ENCODE measurements at places on chromosomes 6 and 20.

GRCh38 chr20:57667388-57667787 is 42.4 kb downstream of the PMEPA1 start:
- DNase-seq, result no peak

GRCh38 chr20:20201124-20201523 is 148.8 kb downstream of the CFAP61 start:
- DNase-seq, result no peak

DNA sequence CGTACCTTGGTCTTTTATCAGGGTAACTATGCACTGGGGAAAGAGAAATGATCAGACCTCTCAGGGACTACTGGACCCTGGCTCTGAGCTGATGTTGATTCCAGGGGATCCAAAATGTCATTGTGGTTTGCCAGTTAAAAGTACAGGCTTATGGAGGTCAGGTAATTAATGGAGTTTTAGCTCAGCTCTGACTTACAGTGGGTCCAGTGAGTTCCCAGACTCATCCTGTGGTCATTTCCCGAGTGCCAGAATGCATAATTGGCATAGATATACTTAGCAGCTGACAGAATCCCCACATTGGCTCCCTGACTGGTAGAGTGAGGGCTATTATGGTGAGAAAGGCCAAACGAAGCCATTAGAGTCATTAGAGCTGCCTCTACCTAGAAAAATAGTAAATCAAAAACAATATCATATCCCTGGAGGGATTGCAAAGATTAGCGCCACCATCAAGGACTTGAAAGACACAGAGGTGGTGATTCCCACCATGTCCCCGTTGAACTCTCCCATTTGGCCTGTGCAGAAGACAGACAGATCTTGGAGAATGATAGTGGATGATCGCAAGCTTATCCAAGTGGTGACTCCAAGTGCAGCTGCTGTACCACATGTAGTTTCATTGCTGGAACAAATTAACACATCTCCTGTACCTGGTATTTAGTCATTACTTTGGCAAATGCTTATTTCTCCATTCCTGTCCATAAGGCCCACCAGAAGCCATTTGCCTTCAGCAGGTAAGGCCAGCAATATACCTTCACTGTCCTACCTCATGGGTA is 152.4 kb downstream of the THBS2 start:
- DNase-seq, result no peak

- no peak for DNase-seq
These were observed 1113.8 kb upstream of the FLRT3 start for GRCh38 chr20:15451241-15451640.

- no peak for DNase-seq
These were observed 117.2 kb downstream of the BANF2 start for GRCh38 chr20:17816804-17817587.

GRCh38 chr20:3911956-3912355 is 22.8 kb downstream of the PANK2 start:
- DNase-seq, result no peak

DNA sequence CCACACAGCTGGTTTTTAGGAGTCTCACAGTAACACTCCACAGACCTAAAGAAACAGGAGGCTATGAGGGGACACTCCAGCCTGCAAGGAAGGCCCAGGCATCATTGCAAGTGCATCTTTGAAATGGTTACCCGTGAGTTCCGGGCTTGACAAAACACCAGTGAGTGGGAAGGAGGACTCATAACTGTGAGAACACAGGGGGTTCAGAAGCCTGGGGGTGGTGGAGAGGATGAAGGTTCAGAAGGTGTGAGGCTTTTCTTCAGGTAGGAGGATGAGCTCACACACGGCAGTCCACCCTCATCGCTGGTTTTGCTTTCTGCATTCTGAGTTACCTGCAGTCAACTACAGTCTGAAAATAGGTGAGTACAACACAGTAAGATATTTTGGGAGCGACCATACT is 39.9 kb downstream of the MAP7 start:
- DNase-seq, result no peak

- DNase-seq, result no peak
These were observed 144.6 kb upstream of the BMP5 start for GRCh38 chr6:56019973-56020372.

DNA sequence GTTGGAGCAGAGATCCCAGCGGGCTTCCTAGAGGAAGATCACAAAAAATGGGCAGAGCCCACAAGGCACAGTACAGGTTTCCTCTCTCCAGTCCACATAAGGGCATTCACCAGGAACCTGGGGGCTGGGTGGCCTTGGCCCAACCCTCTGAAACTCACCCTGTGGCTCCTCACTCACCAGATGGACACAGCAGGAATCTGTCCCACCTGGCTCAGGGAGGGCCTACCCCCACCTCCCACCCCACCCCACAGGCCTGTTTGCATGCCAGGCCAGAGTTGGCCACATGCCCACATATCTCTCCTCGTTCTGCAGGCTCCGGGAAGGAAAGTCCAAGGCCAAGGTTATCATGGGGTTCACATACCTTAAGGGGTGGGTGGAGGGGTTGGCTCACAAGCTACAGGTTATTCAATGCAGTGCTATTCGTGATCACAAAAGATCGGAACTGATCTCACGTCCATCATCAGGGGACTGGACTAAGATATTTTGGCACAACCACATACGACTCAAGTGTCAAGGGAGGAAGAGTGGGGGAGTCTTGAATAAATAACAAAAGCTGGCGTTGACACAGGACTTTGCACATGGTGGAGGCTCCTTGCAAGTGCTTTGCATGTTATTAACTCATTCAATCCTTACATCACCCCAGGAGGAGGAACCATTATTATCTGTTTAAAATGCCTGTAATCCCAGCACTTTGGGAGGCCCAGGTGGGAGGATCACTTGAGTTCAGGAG is 13.0 kb downstream of the RIPOR3 start:
- no peak for DNase-seq

DNA sequence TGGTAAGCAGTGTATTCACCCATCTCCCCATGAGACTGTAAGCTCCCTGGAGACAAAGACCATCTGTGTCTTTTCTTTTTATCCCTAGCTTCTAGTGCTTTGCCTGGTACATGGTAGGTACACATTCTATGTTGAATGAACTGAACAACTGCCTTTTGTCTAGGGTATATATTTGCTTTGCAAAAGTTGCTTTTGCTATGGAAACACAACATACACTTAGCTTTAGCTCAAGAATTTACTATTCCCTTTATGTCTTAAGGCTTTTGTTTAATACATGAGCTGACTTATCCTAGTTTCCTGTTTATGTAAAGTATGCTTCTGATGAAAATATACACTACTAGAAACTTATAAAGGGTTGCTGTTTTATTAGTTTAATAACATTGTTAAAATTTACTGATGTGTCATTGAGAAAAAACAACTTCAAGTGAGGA is 198.2 kb downstream of the PRL start:
- no peak for DNase-seq

GRCh38 chr6:167306401-167306998 is 15.4 kb downstream of the UNC93A start:
- no peak for DNase-seq

DNA sequence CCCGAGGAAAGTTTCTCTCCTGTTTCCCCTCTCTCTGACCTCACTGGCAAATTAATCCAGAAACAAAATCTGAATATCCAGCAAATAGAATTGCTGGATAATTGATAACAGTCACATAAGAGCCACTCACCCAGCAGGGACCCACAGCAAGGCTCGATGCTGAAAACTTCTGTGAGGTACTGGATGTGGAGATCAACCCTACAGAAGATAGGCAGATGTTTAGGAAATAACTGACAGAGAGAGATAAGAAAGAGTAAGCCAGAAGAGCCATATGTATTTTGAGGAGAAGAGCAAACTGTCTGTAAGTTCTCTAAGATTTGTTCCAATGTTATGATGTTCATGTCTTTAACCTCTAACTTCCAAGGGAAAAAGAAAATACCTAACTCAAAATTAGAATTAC is 59.7 kb downstream of the PKHD1 start:
- no peak for DNase-seq

GRCh38 chr6:36752886-36753506 is 55.4 kb downstream of the RAB44 start:
- no peak for DNase-seq

- no peak for DNase-seq
These were observed 448.6 kb downstream of the PHF3 start for GRCh38 chr6:64084185-64084663.

DNA sequence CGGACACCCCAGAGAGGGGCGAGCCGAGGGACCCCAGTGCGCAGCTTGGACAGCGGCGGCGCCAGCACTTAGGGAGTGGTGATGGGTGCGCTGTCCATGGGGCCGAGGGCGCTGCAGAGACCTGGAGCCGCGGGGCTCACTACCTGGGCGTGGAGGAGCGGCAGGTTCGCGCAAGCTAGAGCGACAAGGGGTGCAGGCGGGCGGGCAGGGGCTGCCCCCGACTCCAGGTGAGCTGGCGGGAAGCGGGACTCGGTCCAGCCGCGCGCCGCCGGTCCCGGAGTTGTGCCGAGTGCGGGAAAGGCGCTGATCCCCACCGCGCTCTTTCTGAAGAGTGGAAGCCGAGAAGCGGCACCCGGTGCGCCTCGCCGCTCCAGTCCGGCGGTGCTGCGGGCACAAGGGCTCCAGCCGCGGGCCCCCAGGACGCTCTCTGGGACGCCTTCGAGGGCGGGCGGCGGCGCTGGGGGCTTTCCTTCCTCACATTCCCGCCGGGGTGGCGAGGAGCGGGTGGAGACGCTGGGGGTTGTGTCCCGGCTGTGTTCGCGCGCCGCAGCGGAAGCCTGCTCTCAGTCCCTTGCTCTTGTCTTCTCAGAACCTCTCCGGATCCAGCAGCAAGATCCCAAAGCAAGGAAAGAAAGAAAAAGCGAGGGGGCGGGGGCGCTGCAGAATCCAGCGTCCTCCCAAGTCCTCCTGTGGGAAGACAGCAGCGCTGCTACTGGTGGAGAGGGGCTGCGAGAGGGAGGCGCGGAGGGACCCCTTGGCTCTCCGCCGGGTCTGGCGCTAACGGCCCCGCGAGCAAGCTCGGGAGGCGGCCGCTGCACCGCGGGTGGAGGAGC is at the start of gene B3GAT2:
B3GAT2 (minus strand) TSS at position 610 of the 833 bp plus-strand sequence. CDS start 631 bp downstream, outside the sequence.
- DNase-seq, result no peak

- DNase-seq, result no peak
These were observed 155.2 kb downstream of the TTLL2 start for GRCh38 chr6:167479901-167480648.

DNA sequence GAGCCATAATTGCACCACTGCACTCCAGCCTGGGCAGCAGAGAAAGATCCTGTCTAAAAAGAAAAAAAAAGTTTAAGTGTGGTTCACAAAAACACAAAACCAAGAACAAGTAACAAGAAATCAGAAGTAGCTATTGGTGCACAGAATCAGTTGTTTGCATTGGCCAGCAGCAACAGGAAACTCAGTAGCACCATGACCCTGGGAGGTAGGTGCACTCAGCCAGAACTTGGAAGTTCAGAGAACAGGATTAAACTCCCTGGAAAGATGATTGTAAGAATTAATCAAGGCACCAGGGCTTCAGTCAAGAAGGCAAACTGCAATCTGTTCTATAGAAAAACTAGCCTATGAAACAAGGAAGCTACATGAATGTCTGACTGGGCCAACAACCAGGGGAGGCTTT is 267.9 kb downstream of the COL12A1 start:
- DNase-seq, result no peak

DNA sequence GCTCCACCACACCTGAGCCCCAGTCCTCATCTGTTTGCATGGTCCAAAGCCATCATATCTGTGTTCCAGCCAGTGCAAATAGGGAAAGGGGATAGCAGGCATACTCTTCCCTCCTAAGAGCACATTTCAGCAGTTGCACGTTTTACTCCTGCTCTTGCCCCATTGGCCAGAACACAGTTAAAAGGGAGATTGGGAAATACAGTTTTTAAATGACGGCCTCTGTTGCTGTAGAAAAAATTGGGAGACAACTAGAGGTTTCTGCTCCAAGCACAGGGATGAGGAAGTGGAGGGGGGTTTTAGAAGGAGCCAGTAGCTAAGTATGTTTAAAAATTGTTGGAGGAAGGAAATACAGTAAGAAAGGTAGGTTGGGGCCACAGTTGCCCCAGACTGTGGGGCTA is 14.6 kb upstream of the STK35 start:
- no peak for DNase-seq

- DNase-seq, result no peak
These were observed 324.7 kb upstream of the RUNX2 start for GRCh38 chr6:45003387-45003786.

GRCh38 chr6:147977851-147978465 is 364.7 kb upstream of the SASH1 start:
- no peak for DNase-seq

DNA sequence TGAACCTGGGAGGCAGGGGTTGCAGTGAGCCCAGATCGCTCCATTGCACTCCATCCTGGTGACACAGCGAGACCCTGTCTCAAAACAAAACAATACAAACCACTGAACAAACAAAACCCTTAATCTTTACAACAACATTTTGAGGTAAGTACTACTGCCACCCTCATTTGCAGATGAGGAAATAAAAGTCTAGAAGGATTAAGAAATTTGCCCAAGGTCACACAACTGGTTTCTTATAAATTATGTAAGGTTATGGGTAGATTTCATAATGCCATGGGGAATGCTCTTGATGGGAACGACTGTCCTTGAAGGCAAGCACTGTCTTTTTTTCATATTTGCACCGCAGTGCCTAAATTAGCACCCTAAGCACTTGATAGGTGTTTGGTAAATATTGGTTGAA is 13.8 kb upstream of the B4GALT5 start:
- no peak for DNase-seq

DNA sequence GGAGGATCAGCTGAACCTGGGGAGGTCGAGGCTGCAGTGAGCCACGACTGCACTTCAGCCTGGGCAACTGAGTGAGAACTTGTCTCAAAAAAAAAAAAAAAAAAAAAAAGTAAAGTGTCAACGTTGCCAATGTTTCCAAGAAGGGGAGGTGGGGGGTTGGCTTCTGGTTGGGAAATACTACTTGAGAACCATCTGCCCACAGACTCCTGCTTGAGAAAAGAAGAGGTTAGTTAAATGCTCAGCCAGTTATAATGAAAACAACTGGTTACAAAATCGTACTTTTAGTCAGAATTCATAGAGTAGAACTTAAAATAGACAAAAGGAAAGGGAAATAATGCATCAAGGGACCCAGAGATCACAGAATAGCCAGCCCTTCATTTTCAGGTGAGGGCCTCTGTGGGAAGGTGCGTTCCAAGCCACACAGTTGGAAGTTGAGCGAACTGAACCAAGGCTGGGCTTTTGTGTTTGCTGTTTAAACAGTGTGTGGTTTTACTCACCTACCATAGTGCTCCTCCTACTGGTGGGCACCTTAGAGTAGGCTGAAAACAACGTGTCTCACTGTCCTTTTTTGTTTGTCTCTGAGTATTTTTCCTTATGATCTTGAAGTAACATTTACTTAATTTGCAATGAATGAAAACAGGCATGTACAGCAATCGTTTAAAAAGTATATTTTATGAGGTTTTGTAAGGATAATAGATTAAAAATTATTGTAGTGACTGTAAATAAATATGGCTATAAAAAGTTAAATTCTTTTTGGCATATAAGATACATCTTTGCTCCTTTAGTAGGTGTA is 200.7 kb downstream of the BCAS1 start:
- DNase-seq, result peak; percentile 70
